ENCODE measurements at places on chromosomes 7 and 10.

- DNase-seq, result no peak
These were observed 702.8 kb downstream of the PARD3 start for GRCh38 chr10:34112171-34112782.

DNA sequence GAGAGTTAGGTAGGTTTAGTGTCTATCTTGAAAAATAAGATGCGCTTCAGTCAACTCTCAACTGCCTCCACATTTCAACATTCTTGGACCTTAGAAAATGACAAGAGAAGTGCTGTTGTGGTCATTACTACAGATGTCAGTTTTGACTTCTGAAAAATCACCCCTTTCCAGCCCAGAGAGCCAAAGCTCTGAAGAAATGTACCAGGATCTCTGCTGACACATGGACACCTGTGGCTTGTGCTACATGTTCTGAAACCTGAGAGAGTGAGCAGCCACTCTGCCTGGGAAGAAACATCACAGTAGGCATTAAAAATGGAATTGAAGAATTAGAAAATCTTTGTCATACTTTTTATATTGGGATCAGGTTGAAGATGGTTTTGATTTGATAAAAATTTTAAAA lies 35.9 kb upstream of the FEZF1 start:
- no peak for DNase-seq

- no peak for DNase-seq
These were observed 4.4 kb upstream of the CUZD1 start for GRCh38 chr10:122849900-122850605.

GRCh38 chr10:66924674-66925345 lies 1.0 kb upstream of the LRRTM3 start:
- no peak for DNase-seq

All from stimulated activated CD8-positive, alpha-beta memory T cell treated with anti-CD3 and anti-CD28 coated beads, Interleukin-4, amount 100 ng/mL, for 4 hours (primary cell).